ENCODE measurements at places on chromosomes 2 and 18.
A peak's percentile ranks its signal among the peaks of the same experiment; 100 is the strongest.

DNA sequence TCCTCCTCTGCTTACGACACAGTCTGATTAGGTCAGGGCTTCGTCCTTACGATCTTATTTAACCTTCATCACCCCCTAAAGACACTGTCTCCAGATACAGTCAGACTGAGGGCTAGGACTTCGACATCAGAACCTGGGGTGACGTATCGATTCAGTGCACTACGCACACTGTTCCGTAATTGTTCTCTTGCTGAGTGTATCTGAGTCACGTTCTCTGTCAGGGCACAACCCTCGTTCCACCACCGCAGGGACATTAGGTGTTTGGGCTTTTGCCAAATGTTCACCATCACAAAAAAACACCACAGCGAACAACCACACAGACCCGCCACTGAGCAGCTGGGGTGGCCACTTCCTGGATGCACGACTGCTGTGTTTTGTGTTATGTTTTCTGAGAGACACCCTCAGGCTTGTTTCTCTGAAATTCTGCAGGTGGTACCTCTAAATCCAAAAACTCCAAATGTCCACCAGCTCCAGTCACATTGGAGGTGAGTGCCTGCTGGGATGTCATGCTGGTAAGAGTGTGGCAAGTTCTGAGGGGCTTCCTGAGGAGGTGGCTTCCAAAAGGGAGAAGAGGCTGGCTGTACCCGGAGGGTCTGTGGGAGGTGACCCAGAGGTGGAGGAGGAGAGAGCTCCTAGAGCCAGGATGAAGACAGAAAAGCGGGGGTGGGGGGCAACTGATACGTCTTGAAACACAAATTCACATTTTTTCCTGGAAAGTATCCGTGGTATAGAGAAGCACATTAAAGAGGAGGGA is 66.6 kb downstream of the ADNP2 start:
- DNase-seq: peak; percentile 47

GRCh38 chr18:79413025-79413424 is 17.3 kb downstream of the NFATC1 start:
- no peak for DNase-seq

- DNase-seq: no peak
Measured at GRCh38 chr2:133315280-133315679, 253.0 kb downstream of the NCKAP5 start.

GRCh38 chr2:176589287-176589686 is 320.0 kb downstream of the MTX2 start:
- DNase-seq: no peak

- DNase-seq: no peak
Measured at GRCh38 chr2:81195017-81195773, 890.6 kb upstream of the LRRTM1 start.

GRCh38 chr2:180722551-180723239 is 257.7 kb upstream of the UBE2E3 start:
- DNase-seq: no peak

- DNase-seq: no peak
Measured at GRCh38 chr18:8946066-8946838, 156.2 kb upstream of the NDUFV2 start.

GRCh38 chr2:38665854-38666555 is at the start of gene GALM:
Gene GALM (plus strand): TSS chr2:38666114. CDS start chr2:38666162, 48 bp downstream.
- DNase-seq: peak; percentile 41

- no peak for DNase-seq
Measured at GRCh38 chr2:237043866-237044265, 41.8 kb upstream of the COPS8 start.

- DNase-seq: no peak
Measured at GRCh38 chr2:227503433-227504406, 31.8 kb downstream of the AGFG1 start.

DNA sequence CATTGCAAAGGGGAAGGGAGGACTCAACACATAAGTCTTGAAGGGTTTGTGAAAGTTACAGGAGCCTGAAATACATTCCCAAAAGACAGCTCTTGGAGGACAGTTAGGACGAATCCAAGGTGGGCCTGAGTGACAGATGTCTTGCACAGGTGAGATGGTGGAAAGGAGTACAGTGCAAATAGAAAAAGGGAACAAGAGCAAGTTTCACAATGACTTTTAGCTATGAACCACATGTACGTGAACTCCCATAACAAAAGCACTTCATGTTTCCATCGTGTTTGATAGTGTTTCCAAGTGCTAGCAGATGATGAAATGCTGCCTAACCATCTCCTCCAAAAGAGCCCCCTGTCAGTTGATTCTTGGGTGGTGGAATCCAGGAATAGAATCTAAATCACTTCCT is 1.8 kb downstream of the IL18RAP start:
- no peak for DNase-seq

DNA sequence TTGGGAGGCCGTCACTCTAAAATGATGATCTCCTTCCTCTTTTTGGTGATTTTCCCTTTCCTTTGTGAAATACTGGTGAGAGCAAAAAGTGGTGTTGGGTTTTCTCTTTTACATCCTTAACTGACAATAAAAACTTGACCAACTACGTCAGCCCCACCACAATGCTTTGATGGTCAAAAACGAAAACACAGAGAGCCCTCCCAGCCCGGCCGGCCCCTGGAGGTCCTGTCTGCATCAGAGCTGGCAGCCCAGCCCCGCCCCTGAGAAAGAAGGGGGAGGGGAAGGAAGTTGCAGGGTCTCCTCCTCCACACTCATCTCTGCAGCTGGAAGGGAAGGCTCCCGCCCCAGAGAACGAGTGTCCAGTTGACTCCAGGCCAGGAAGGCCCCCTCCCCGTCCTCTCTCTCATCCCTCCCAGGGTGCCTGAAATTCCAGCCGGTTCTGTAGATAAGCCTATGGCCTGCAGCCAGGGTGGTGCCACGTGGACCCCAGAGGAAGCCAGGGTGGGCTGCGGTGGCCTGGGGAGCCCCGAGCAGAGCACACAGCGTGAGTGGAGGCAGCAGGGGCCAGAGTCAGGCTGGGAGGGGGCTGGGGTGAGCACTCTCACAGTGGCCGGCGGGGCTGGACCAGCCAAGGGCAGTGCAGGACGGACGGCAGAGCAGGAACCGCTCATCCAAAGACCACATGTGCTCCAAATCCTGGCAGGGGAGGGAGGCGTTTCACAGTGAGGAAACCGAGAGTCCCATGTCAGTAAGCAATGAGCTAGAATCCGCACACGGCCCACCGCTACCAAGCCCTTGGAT is 19.8 kb downstream of the BIN1 start:
- DNase-seq: no peak

DNA sequence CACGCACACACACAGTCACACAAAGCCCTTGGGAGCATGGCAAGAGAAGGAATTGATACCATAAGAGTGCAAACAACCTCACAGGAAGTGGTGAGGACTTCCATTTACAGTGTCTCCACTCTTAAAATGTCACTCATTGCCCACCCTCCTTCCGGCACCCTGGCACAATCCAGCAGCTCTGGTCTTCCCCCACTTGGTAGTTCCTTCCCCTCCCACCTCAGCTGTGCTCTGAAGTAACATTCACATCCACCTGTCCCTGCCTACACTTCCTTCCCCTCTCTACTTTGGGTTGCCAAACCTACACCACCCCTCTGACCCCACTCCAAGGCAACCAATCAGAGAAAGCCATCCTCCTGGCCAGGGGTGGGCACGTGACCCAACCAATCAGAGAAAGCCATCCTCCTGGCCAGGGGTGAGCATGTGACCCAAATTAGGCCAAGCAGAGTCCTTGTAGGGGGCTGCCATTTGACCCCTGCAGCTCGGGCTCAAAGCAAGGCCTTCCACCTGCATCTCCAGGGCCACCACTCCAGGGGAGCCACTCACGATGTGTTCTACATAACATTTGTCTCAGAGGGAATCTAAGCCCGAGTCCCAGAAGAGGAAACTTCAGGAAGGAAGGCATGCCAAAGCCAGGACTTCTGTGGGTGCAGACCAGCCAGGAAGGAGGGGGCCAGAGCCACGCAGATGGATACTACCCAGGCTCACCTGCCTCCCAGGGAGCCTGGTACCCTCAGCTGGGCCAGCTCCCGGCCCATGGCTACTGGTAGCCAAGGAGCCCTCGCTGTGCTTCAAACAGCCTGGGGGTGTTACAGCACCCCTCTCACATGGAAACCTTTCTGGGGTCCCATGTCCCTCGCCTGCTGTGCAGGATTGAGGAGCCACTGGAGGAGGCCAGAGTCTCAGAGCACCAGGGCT is 21.2 kb downstream of the CYP26B1 start:
- DNase-seq: no peak

DNA sequence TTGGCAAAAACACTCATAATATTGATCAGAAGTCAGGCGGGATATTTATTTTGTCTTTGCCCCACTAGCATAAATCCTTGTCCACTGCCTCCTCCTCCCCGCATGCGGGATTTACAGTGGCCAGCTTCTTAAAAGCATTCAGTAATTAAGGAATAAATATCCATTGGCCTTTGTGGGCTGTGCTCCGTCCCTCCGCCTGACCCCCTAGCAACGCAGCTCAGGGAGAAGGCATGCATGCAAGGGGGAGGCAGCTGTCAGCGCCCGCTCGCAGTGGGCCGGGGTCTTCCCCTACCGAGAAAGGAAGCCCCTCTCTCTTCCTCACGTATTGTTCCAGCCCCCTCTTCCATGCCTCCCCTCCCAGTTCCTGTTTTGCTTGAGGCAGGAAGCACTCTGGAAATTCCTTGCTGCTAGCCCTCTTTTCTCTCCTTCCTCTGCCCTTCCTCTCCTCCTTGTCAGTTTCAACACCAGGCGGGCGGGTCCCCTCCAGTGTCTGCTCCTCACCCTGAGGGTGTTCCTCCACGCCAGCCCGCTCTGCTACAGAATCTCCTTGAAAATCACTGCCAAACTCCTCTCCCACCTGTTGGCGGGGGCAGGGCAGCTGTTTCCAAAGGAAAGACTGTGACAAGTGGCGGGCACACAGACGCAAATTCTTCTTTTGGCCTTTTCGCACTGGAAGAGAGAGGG is 60.1 kb downstream of the GBX2 start:
- no peak for DNase-seq

DNA sequence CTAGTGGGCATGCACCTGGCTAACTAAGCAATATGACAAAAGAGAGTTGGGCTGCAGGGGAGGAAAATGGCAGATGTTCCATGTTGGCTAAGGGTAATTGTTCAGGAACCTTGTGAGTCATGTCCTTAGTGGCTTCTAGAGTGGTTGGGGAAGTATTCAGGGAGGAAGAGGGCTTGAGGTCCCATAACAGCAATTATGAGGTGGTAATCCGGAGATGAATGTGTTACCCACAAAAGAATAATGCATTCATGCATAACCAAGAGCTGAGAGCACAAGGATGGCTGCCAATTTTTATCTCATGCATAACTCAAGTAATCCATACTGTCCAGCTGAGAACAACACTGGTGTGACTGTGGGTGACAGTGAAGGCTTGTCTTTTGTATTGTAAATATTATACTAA is 42.9 kb downstream of the TMEFF2 start:
- no peak for DNase-seq

DNA sequence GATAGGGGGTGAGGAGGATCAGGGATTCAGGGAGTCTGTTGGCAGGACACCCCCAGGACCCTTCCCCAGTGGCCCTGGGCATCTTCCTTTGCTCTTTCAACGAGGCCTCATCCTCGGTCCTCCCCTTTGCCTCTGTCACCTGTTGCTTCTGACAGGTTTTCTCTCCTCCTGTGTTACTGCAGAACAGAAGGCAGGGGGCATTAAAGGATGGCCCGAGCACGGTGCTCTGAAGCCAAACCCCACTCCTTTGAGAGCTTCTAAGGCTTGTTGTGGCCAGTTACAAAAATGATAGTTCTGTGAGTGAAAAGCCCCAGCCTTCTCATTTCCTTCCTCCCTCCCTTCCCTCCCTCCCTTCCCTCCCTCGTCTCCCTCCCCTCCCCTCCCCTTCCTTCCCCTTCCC is 82.5 kb downstream of the THNSL2 start:
- DNase-seq: no peak

DNA sequence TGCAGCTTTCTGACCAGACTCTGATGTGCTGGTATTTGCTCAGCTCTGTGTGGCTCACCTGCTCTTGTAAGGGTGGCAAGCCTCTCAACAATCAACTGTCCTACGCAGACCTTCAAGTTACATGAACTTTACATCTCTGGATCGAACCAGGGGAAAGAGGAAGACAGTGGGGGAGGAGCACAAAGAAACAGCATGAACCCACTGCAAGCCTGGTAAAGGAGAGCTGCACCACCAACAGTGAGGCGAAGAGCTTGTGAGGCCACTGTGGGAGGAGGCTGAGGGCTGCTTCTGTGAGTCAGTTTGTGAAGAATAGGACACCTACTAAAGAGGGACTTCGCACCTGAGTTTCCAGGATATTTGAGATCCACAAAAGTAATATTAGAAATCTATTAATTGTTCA is 18.8 kb upstream of the FAM110C start:
- DNase-seq: no peak

DNA sequence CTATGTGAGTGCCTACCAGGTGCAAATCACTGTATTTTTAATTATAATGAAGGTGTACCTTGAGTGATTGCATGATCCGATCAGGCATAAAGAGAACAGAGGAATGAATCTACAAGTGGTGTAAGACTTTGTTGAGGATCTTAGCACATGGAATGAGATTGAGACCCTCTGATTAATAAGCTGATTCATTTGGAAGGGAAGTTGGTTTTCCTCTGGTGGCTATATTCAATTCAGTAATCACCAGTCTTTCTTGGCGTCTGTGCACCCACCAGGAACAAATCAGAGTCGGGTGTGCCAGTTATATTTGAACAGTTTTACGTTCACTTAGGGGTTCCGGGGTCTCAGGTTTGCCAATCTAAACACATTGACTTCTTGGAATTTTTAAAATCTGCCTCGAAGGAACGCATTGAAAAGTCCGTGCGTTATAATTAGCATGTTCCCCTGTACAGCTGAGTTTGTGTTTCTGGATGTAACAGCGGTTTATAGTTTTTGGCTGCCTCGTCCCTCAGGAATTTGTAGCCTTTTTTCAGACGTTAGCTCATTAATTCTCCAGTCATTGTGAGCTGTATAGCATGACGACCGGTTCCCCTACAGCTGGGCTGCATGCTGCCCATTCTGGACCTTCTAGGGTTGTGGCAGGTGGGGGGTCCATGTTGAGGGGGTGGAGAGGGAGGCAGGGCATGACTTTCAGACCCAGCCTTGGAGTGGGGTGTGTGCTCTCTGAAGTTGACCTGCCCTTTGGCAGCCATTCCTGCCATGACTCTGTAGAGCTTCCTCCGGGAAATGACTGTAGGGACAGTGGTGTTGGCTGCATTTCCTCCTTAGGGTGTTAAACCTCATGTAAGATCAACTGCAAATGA is 20.3 kb downstream of the MYO1B start:
- no peak for DNase-seq

DNA sequence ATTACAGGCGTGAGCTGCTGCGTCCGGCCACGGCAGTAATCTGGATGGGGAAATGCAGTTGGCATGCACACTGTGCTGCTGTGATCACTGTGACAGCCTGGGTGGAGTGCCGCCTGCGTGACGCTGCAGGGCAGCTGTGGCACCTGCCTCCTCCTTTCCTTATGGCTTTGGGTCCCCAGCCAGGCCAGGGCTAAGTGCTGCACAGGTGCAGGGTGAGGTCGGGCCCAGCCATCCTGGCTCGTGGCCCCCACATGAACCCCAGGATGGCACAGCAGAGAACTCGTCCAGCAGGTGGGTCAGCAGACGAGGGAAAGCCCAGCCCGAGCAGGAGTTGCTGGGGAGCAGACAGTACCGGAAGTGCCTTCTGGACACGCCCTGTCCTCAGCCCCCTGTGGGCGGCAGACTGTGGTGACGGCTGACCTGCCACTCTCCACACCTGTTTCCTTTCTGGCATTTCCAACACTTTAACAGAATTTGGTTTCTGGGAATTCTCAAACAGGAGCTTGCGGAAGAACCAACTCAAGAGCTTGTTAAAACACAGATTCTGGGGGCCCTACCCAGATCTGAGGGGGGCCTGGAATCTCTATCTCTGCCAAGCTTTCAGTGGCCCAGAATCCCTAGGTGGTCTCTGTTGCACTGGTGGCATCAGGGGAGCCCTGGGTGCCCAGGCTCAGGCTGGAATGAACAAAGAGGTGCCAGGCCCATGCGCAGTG is 16.9 kb downstream of the HS1BP3 start:
- no peak for DNase-seq

- DNase-seq: no peak
Measured at GRCh38 chr2:236702657-236703372, 133.2 kb downstream of the ACKR3 start.

All from stimulated activated CD8-positive, alpha-beta memory T cell treated with anti-CD3 and anti-CD28 coated beads, Interleukin-15, amount 100 ng/mL, for 48 hours (primary cell).